ENCODE measurements at places on chromosomes 2 and 18. TPM values are rescaled to one million over a fixed set of nuclear protein-coding genes. Genes with fewer than 3 reads are reported as not detected.

IL36G gene
- total RNA-seq: not detected

KCNG2 gene
- 14.8 TPM for total RNA-seq

FAM124B gene
- 46.3 TPM for total RNA-seq

ALKAL2 gene
- total RNA-seq: not detected

PROM2 gene
- total RNA-seq: 0.54 TPM

RAB6C gene
- total RNA-seq: under 0.01 TPM

COBLL1 gene
- total RNA-seq: 10.2 TPM

CDK15 gene
- total RNA-seq: 0.27 TPM

PLEK gene
- total RNA-seq: 48.2 TPM

PSMA8 gene
- total RNA-seq: under 0.01 TPM

IL1R2 gene
- not detected for total RNA-seq

SCG2 gene
- not detected for total RNA-seq

ZNF519 gene
- 5.4 TPM for total RNA-seq

VWC2L gene
- under 0.01 TPM for total RNA-seq

DCTN1 gene
- 98.3 TPM for total RNA-seq

ACMSD gene
- total RNA-seq: not detected

C1QL2 gene
- total RNA-seq: not detected

RTN4 gene
- 69.2 TPM for total RNA-seq

LYG1 gene
- total RNA-seq: not detected

MOGAT1 gene
- not detected for total RNA-seq

ANKRD30BL gene
- total RNA-seq: not detected

PLGLB2 gene
- 0.54 TPM for total RNA-seq

KYNU gene
- 0.54 TPM for total RNA-seq

LHCGR gene
- total RNA-seq: not detected
